ENCODE measurements at places on chromosomes 2 and 18. TPM values are rescaled to one million over a fixed set of nuclear protein-coding genes. Genes with fewer than 3 reads are reported as not detected.

DNA sequence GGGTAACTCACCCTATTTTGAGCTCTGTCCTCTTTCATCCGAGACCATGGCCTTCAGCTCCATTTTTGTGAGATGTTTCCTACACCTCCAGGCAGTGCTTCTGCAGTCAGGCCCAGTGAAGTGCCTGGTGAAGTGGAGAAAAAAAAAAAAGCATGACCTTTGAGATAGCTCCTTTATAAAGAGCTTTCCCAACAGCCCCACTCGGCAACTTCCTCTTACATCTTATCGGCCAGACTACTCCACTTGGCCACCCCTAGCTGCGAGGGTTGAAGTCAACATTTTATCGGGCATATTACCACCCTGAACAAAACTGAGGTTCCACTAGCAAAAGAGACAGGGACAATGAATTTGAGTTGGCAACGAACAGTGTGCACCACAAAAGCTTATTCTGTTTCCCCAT lies 124.8 kb upstream of the RNF152 start:
- H3K27me3 ChIP-seq, result no peaks in the 10 kb centered on the region
- no peak for DNase-seq
- H3K4me1 ChIP-seq, result peaks cover 8% of the 10 kb centered on the region
- H3K27ac ChIP-seq, result peak overlapping the region; percentile 34

- H3K36me3 ChIP-seq, result no peaks in the 10 kb centered on the region
- H3K27me3 ChIP-seq, result no peaks in the 10 kb centered on the region
- no peak overlapping the region for H3K27ac ChIP-seq
- no peak for DNase-seq
Observed at GRCh38 chr2:160647967-160648685, 154.5 kb upstream of the RBMS1 start.

The ATL2 gene
- 156 TPM for total RNA-seq

DNA sequence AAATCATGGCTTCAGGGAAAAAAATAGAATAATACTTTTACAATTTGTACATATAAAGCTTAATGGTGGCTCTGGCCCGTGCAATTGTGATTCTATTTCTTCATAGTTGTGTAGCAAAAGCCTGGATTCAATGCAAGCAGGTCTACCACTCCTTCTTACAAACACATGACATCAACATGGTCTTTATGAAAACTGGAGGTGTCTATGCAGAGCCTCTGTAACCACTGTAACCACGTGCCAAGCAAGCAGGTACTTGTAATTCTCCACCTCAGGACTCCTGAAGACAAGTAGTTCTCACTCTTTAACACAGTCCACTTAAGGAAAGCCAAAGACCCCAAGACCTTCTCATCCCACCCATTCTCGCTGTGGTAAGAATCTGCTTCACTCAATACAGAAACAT lies 62.6 kb downstream of the METTL4 start:
- DNase-seq, result no peak
- no peak overlapping the region for H3K4me3 ChIP-seq
- no peak overlapping the region for H3K27ac ChIP-seq
- H3K36me3 ChIP-seq, result no peaks in the 10 kb centered on the region
- no peaks in the 10 kb centered on the region for H3K4me1 ChIP-seq
- no peaks in the 10 kb centered on the region for H3K27me3 ChIP-seq

DNA sequence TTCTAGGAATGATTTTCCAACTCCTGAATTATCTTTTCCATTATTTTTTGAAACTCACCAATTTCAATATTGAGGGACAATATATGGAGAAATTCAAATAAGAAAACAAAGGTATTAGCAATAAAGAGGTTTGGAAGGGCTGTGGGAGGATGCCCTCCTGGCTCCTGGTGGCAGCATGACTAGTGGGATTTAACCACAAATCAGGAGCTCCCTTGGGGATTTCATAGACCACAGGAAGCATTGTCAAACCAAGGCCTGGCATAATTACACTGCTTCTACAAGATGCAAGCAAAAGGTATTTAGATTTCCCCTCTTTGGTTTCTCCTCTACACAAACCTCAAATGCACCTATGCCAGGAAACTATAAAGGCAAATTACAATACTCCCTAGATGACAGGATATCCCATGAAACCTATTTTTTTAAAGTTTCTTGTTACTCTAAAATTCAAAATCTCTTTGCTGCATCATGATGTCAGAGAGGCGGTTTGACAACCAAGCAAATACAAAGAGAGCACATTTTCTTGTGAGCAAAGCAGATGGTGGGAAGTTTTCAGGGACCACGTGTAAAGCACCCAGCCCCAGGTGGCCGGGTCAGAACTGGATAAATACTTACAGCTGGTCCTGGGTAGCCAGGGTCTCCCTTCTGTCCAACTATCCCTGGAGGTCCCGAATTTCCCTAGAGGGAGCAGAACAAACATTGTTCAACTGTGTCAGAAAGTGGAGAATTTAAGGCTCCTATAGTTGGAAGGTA lies 67.9 kb downstream of the COL6A3 start:
- H3K27ac ChIP-seq, result peak overlapping the region; percentile 54
- H3K36me3 ChIP-seq, result peaks cover 40% of the 10 kb centered on the region
- peak; percentile 28 for DNase-seq
- peaks cover 12% of the 10 kb centered on the region for H3K4me1 ChIP-seq
- H3K4me3 ChIP-seq, result no peak overlapping the region

DNA sequence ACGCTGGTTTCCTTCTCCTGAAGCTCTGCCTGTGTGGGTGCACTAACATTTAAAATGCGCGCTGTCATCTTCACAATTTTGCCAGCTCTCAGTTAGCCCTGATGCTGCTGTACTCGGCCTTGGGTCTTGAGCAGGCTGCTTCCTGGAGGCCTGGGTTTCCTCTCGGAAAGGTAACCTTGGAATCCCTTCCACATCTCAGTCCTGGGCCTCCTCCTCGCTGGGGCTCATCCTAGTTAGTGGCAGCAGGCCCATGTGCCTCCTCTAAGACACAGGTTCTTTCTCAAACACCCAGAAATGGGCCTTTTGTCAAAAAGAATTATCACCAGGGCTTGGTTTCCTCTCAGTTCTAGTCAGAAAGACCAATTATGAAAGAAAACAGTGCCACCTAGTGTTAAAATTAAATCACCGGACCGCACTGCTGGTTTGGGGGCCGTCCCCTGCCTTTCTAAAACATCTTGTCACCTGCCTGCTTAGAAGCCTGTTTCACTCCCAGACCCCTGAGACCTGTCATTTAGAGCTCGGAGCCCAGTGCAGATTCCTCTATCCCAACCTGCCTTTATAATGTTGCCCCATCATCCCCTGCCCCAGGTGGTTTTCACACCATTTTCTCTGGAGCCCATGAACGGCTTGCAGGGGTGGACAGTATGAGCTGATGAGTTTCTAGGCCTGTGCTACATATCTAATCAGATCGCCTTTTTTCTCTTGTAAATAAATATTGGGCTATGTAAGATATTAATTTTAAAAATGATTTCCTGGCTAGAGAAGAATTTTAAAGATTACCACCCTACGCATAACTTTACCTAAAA lies 42.4 kb downstream of the HK2 start:
- no peaks in the 10 kb centered on the region for H3K36me3 ChIP-seq
- no peaks in the 10 kb centered on the region for H3K4me1 ChIP-seq
- no peak for DNase-seq
- peak overlapping the region; percentile 57 for H3K27ac ChIP-seq

DNA sequence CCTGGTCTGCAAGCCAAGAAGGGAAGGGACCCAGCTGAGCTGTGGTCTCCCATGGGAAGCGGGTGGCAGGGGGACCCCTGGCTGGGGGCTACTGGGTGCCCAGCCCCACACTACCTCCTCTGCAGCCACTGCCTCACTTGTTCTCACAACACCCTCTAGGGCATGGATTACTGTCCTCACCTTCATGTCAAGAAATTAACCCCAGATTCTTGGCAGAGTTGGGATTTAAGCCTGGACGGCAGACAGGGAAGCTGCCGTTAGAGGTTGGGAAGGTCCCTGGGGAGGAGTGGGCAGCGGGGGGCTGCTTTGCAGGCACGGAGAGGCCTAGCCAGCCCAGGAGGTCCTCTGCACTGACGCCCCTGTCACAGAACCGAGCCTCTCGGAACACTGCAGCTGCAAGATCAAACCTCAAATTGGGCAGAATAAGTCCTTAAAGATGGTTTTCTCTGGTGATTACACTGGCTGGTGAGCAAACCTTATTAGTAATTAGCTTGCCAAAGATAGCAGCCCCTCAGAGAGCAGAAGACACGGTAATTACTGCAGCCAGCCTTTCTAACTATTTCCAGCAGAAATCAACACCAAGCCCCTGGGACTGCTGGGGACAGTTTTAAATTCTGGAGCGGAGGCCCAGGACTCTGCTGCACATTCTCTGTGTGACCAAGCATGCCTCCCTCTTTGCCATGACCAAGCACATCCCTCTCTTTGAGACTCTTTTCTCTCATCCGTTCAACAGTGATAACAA lies 35.9 kb downstream of the KCNF1 start:
- H3K27ac ChIP-seq, result no peak overlapping the region
- H3K4me1 ChIP-seq, result no peaks in the 10 kb centered on the region
- H3K27me3 ChIP-seq, result no peaks in the 10 kb centered on the region
- no peaks in the 10 kb centered on the region for H3K36me3 ChIP-seq

DNA sequence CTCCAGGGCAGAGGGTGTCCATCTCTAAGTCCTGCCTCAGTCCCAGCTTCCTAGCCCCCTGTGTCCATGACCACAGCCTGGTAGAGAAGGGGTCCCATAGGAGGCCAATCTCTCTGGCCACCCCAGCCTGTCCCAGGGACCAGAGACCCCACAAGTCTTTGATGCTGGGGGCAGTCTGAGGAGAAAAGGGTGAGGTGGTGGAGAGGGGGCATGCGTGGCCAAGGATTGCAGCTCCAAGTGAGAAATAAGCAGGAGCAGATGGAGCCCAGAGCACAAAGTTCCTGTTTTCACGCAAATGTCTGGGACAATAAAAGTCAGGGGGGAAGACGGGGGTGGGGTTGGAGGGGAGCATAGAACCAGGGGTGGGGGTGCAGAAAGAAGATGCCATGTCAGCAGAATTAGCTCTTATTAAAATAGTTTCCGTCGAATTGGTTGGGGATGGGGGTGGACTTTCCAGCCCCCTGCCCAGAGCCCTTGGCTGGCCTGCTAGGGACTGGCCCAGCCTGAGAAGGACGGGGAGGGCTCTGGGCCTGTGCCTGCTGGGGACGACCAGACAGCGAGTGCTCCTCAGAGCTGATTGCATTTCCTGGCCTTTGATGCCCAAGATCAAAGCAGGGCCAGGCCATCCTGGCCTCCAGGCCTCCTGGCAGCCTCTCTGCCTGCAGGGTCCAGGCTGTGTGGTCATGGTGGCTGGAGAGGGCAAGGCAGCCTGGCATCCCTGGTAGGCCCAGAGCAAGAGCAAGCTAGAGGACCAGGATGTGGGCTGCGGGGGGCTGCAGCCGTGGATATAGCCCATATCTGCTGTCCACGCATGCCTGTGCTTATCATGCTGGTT lies 337.1 kb downstream of the DYSF start:
- H3K27me3 ChIP-seq, result no peaks in the 10 kb centered on the region
- no peak for DNase-seq
- peaks cover 21% of the 10 kb centered on the region for H3K4me1 ChIP-seq
- H3K4me3 ChIP-seq, result no peak overlapping the region
- no peaks in the 10 kb centered on the region for H3K36me3 ChIP-seq
- no peak overlapping the region for H3K27ac ChIP-seq

DNA sequence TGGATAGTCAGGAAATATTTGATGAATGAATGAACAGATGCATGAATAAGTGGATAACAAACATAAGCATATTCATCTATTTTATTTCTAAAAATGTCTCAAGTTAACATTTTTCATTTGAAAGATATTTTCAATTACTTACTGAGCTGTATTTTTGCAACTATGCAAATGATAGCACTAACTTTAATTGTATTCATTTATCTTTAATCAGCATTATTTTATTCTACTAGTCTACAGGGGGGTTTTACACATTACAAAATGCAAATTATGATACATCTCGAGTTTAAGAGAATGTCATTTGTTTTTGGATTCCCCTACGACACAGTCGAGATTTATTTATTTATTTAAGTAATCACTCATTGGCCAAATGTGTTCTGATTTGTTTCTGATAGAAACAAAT lies 530.6 kb downstream of the ERBB4 start:
- no peak for DNase-seq
- H3K36me3 ChIP-seq, result no peaks in the 10 kb centered on the region
- no peaks in the 10 kb centered on the region for H3K27me3 ChIP-seq
- H3K4me3 ChIP-seq, result no peak overlapping the region

GRCh38 chr2:175363699-175364098 lies 182.2 kb upstream of the ATP5MC3 start:
- no peaks in the 10 kb centered on the region for H3K27me3 ChIP-seq
- H3K4me1 ChIP-seq, result no peaks in the 10 kb centered on the region
- H3K27ac ChIP-seq, result no peak overlapping the region
- H3K36me3 ChIP-seq, result no peaks in the 10 kb centered on the region

DNA sequence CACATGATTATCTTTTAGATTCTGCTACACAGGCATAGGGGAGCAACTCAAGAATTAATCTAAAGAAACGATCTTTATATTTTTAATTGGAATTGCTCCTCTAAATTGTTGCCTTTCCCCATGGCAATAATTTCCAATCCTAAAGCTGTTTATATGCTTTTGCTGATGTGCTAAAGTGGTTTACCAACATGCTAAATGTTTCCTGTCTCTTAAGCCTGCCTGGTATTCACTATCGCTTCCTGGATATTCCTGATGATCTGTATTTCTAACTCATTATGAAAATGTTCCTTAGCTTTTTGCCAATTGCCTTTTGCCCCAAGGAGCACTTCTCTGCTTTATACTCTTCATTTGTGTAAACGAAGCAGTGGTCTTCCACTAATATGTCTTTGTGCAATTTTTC lies 65.8 kb downstream of the PTPN2 start:
- H3K27ac ChIP-seq, result no peak overlapping the region
- H3K27me3 ChIP-seq, result no peaks in the 10 kb centered on the region
- no peak overlapping the region for H3K4me3 ChIP-seq

GRCh38 chr18:76895498-76895897 lies 73.1 kb downstream of the ZNF236 start:
- no peak for DNase-seq
- no peaks in the 10 kb centered on the region for H3K27me3 ChIP-seq
- peaks cover 57% of the 10 kb centered on the region for H3K36me3 ChIP-seq
- H3K4me3 ChIP-seq, result no peak overlapping the region

DNA sequence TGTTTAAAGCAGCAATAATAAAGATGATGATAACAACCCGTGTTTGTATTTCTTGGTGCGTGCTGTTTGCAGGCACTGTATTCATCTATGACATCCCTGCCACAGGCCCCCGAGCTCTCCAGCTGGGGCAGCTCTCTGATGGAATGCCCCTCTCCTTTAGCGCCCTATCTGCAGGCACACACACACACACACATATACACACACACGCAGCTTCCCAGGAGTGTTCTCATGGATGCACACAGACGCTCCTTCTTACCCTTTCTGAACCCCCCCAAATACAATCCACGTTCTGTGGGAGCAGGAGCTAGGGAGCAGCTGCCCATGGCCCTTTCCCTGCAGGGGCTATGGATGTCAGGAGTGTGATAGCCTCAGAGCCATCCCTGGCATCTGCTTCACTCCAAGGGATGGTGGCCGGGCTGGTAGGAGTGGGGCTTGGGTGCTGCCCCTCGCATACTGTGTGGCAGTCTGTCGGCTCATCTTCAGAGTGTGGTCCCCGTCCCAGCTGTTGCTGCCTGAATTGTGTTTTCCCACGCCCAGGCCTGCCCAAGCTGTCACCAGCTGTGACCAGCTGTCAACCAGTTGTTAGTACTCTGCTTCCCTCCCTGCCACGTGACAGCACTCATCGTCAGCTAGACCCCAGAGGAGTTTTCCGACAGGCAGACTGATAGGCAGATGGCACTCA lies 50.8 kb upstream of the MYCN start:
- no peak for DNase-seq
- no peaks in the 10 kb centered on the region for H3K4me1 ChIP-seq

GRCh38 chr2:99675130-99675661 lies 185.4 kb upstream of the REV1 start:
- H3K4me1 ChIP-seq, result no peaks in the 10 kb centered on the region
- no peak overlapping the region for H3K27ac ChIP-seq
- DNase-seq, result no peak
- no peaks in the 10 kb centered on the region for H3K27me3 ChIP-seq
- H3K36me3 ChIP-seq, result no peaks in the 10 kb centered on the region

- H3K27ac ChIP-seq, result peak overlapping the region; percentile 100
- H3K27me3 ChIP-seq, result no peaks in the 10 kb centered on the region
- H3K4me3 ChIP-seq, result peak overlapping the region; percentile 92
- no peak for DNase-seq
Observed at GRCh38 chr2:210169516-210170195, 1.6 kb downstream of the KANSL1L start.

Measured in vagina (tissue), 2 donors.